Activated naive CD8-positive, alpha-beta T cell treated with anti-CD3 and anti-CD28 coated beads, Interleukin-2, amount 50 U/mL, for 16 hours (primary cell): ENCODE measurements at places on chromosomes 13 and 19.

- no peak for DNase-seq
Observed at GRCh38 chr13:50408068-50408467, 392.8 kb downstream of the KCNRG start.

GRCh38 chr13:27587095-27587746 lies 33.1 kb downstream of the LNX2 start:
- DNase-seq = no peak

GRCh38 chr19:10636304-10636972 lies 11.1 kb downstream of the SLC44A2 start:
- no peak for DNase-seq

DNA sequence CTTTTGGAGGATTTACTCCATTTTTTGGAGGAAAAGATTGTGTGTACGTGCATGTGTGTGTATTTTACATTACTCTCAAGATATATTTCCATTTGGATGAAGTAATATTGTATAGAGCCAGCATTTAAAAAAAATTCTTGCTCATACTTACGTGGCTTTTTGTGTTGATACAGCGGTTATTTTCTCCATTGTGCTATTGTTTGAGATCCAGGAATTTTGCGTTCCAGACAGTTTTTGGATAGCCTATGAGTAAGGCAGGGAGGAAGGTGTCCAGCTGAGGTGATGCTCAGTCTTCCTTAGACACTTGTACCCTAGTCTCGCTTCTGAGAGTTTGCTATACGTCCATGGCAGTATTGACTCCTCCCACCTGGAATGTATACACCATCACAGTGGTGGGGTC lies 92.2 kb upstream of the ARHGEF7 start:
- DNase-seq = no peak

DNA sequence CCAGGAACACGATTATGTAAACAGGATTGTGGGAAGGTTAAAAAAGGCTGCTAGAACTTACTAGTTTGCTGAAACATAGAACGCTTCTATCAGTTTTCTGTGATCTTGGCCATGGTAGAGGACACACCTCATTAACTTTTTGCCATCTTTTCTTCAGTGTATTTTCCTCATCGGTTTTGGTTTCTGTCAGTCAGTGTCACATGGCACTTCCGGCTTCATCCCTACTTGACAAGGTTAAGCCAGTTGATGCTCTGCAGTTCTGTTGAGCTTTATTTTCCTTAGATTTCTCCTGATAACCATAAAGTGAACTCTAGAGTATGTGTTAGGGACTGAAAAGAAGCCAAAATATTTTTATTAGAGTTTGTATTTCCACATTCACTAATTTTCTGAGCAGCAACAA lies 147.5 kb downstream of the NDFIP2 start:
- no peak for DNase-seq

GRCh38 chr13:50357586-50358118 lies 342.4 kb downstream of the KCNRG start:
- DNase-seq = no peak

GRCh38 chr13:95222733-95223018 lies 78.6 kb downstream of the ABCC4 start:
- no peak for DNase-seq

- DNase-seq = no peak
Observed at GRCh38 chr13:27641711-27642502, 20.2 kb downstream of the POLR1D start.

DNA sequence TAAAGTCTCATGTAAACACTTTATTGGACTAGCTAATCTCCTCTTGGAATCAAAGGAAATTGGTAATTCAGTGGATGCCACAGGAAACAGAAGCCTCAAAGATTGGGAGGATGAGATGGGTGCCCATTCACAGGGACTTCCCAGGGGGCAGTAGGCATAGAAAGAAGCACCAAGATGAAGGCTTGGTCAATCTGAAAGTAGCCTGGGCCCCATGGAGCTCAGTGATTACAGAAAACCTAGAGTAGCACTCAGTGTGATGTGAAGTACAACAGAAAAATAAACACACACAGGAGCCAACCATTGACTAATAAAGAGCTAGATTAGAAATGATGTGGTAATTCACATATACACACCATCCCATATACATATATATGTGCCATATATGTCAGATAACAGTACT lies 560.6 kb downstream of the TBC1D4 start:
- DNase-seq = no peak

DNA sequence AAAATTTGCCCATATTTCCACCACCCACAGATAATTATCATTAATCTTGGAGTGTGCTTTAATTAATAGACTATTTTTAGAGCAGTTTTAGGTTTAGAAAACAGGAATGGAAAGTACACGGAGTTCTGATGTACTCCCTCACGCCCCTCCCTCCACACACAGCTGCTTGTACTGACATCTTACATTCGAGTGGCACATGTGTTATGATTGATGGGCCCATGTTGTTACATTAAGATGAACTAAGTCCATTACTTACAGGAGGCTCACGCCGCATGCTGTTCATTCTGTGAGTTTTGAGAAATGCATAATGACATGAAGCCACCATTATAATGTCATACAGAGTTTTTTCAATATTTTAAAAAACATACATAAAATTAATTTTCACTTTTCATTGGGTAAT lies 1.2 kb upstream of the SPATA13 start:
- DNase-seq = no peak

- DNase-seq = no peak
Observed at GRCh38 chr19:16830679-16831078, 1.5 kb downstream of the SIN3B start.

DNA sequence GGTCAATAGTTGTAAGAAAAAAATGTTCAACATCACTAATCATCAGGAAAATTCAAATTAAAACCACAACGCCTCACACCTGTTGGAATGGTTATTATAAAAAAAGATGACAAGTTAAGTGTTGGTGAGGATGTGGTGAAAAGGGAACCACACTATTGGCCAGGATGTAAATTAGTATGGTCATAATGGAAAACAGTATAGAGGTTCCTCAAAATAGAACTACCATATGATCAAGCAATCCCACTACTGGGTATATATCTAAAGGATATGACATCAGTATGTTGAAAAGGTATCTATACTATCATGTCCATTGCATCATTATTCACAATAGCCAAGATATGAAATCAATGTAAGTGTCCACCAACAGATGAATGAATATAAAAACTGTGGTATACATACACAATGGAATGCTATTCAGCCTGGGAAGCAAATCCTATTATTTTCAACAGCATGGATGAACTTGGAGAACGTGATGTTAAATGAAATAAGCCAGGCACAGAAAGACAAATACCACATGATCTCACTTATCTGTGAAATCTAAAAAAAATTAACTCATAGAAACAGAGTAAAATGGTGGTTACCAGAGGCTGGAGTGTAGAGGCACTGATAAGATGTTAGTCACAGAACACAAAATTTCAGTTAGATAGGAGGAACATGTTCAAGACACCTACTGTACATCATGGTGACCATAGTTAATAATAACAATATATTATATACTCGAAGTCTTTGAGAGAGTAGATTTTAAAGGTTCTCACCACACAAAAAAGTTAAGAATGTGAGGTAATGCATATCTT lies 56.6 kb downstream of the TBC1D4 start:
- DNase-seq = no peak

GRCh38 chr19:8163759-8164158 lies 14.4 kb upstream of the FBN3 start:
- no peak for DNase-seq

GRCh38 chr19:51091895-51092873 lies 9.5 kb upstream of the KLK14 start:
- DNase-seq = no peak

GRCh38 chr19:50427997-50428425 lies 4.7 kb upstream of the MYBPC2 start:
- no peak for DNase-seq

- no peak for DNase-seq
Observed at GRCh38 chr19:30001791-30002190, 59.8 kb downstream of the URI1 start.

DNA sequence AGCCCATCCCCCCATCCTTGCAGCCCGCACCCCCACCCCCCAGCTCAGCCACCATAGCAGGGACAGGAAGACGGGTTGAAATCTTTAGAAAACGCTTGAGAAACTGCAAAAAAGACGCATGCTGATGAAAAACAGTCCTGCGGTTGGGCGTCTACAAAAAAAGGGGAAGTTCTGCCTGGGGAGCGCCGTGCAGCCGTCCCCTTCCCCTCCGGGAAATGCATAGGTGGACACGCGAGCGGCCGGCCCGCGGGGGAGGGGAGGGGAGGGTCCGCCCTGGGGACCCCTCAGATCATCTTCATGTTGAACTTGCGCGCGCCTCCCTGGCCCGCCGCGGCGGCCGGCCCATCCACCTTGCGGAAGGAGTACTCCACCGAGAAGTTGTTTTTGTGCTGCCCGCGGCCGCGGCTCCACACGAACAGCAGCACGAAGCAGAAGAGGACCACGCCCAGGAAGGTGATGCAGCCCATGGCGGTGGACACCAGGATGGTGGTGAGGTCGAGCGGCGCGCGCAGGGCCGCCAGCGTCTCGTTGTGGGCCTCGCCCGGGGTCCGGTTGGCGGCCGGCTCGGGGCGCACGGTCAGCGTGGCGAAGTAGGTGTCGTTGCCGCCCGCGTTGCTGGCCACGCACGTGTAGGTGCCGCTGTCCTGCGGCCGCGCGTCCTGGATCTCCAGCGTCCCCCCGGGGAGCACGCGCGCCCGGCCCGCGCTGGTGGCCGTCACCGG lies 7.9 kb upstream of the PEAK3 start:
- DNase-seq = no peak

GRCh38 chr13:64930636-64931035 lies 2299.5 kb downstream of the PCDH9 start:
- no peak for DNase-seq
